ENCODE measurements at places on chromosomes 2 and 18.
A peak's percentile ranks its signal among the peaks of the same experiment; 100 is the strongest.

DNA sequence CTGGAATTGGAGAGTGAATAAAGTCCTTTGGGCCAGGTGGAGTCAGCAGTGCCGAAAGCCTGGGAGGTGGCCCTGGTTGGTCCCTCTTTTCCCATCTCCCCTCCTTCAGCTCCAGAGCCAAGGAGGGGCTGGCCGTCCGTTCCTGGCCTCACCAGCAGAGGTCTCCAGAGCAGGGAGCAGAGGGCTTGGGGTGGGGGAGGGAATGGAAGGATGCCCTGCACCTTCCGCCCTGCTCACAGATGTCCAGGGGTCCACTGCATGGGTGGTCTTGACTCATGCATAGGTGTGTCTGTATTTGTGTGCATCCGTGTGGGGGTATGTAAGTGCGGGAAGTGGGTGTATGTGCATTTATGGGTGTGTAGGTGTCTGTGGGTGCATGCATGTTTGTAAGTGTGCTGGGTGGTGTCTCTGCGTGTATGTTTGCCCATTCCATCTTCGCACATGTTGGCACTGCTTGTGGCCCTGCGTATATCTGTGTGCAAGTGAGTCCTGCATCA is 201.8 kb downstream of the ZFP36L2 start:
- no peak for DNase-seq

DNA sequence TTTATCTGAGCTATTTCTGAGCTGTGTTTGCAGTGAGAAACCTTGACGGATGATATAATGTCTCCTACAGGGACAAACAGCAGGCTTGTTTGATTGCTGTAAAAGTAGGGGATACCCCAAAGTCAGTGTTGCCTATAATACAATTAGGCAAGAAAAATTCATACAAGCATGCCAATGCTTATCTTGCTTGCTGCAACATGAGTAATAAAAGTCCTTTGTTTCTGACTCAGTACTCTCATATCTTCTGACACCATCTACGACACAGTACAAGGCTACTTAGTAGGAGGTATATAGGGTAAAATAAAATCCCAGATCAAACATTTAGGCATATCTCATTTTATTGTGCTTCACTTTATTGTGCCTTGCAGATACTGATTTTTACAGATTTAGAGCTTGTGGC is 33.0 kb downstream of the ERBB4 start:
- no peak for DNase-seq

DNA sequence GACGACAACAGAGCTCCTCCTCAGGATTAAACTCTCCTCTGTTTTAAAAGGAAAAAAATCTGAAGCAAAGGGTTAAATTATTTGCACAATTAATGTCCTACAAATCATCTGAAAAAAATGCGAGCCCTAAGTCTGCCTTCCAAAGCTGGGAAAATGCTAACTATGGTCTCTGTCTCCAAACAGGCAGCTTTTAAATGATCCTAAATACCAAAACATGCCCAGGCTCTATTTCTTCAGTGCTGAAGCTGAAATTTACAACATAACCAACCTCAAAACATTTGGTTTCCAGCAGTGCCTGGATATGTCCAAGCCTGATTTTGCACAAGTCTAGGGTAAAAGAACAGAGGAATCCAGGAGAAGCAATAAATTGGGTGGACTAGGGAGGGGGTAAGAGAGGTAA is 57.2 kb downstream of the LBH start:
- no peak for DNase-seq

- no peak for DNase-seq
Measured at GRCh38 chr18:46253498-46253897, 149.3 kb downstream of the HAUS1 start.

GRCh38 chr2:207724113-207724512 is 12.7 kb downstream of the CCNYL1 start:
- no peak for DNase-seq

- no peak for DNase-seq
Measured at GRCh38 chr2:144227427-144228105, 292.4 kb downstream of the ZEB2 start.

DNA sequence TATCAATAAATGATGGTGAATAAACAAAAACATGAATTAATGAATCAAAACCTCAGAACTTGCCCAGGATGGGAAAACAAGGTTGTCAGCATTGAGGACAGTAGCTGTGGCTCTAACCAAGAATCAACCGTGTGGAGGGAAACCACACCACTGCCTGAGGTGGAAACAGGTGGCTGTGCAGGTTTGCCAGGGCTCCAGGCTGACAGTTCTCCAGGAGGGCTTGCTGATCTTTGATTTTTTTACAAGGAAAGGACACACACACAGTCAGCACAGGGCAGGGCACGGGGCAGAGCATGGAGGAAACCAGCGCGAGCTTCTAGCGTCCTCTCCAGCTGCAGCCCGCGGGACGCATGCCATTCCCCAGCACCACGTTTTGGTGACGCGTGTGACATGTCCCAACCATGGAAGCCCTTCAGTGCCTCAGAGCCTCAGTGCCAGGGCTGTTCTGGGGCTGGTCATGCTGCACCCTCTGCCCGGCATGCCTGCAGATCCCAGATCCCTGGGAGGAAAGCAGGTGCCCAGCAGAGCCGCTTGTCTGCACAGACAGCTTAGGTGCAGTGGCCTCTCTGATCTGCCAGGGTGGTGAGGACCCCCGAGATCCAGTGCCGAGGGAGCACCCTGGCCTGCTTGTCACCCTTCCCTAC is 15.8 kb upstream of the AGXT start:
- no peak for DNase-seq

DNA sequence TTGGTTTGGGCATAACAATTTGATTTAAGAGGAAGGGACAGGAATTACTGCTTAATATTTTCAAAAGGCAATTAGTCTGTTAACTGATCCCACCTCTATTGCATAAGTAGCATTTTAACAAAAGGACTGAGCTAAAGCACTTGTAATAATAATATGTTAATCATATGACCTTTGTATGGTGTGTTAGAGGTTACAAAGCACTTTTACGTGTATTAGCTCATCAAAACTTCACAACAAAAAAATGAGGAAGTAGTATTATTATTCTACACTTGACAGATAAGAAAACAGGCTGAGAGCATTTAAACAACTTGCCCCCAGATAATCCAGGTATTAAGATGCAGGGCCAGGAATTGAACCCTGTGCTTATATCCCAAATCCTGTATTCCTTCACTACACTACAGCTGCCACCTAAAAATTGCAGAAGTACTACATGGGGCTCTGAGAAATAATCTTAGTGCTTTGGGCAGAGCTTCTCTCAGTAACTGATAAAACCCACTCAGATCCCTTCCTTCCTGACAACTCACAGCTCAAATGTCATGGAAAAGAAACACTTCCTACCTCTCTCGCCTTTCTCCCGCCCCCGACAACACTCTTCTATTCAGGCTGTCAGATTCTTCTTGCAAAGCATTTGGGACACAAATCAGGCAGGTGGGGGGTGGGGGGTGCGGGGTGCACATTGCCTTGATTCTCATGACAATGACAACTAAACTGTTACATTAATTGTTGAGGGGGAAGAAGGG is 20.7 kb upstream of the KCTD1 start:
- DNase-seq = no peak

DNA sequence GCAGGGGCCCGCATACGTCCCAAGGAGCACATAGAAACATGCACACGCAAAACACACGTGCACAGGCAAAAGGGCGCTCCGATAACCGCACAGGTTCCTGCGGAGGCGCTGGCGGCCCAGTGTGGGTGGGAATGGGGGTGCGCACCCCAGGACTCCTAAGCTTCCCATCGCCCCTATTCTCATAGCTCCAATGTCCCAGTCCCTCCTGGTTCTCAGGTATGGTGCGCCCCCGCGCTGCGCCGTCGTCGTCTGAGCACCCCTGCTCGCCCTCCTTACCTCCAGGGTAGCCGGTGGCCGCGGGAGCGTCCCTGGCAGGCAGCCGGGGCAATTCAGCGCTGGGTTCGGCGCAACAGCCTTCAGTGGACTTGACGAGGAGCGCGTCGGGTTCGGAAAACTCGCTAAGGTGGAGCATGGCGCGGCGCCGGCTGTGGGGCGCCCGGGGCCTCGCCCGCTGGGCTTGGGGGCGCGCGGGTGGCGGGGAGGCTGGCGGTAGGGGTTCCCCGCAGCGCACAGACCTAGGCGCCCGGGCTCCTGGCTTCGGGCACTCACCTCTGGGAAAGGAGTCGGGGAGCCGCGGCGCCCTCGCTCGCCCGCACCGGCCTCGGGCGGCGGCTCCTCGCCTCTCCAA is 328 bp downstream of the EGR4 start:
- no peak for DNase-seq

- DNase-seq = no peak
Measured at GRCh38 chr2:105573490-105573889, 171.2 kb upstream of the NCK2 start.

GRCh38 chr2:163266772-163267171 is 428.2 kb upstream of the KCNH7 start:
- no peak for DNase-seq

DNA sequence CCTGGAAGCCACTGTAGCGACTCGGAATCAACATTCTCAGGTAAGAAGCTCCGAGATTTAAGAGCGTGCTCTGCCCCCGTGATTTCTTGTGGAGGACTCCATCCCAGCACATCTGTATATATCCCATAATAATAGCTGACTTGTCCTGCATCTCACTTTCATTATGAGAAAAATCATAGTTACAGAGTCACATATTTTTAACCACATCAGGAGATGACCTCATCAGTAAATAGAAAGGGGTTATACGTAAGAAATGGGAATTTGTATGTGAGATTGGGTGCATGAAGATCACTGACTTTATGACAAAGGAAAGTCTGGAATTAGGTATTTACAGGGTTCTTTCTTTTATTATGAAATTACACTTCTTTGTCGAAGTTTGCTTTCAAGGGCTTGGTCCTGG is 16.4 kb upstream of the TMEM18 start:
- no peak for DNase-seq

- no peak for DNase-seq
Measured at GRCh38 chr2:197575987-197576386, 60.1 kb downstream of the MOB4 start.

DNA sequence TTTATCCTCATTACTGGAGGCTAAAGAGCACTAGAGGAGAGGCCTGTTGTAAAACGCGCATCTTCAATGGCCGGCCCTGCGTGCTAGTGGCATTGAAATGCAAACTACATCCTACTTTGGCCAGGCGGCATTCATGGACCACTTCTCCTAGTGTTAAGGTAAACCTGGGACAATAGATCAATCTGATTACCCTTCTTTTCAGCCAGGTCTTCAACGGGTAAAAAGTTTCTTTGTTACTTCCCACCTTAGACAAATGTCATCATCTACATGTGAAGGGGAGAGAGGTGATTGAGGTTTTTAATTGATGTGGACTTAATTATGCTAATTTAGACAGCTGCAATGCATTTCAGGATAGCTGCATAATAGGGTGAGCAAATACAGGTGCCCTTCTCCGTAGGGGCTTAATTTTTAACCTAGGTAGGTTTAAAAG is 628.0 kb downstream of the ZEB2 start:
- no peak for DNase-seq

- no peak for DNase-seq
Measured at GRCh38 chr2:43239981-43240765, 13.8 kb upstream of the ZFP36L2 start.

DNA sequence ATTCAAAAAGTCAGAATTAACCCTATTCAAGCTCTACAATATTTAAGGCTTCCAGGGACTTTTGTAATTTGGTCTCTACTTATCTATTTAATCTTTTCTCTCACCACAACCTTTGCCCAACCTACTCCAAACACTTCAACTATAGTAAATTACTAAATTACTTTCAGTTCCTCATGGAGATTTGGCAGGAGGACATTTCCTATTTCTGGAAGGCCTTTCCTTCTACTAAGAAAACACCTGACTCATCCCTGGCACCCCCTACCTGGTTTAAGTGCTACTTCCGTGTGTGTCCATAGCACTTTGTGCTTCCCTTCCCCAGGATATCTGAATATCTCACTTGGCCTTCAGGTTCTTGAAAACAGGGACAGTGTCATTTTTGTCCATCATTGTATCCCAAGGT is 96.3 kb downstream of the UPP2 start:
- DNase-seq = no peak

DNA sequence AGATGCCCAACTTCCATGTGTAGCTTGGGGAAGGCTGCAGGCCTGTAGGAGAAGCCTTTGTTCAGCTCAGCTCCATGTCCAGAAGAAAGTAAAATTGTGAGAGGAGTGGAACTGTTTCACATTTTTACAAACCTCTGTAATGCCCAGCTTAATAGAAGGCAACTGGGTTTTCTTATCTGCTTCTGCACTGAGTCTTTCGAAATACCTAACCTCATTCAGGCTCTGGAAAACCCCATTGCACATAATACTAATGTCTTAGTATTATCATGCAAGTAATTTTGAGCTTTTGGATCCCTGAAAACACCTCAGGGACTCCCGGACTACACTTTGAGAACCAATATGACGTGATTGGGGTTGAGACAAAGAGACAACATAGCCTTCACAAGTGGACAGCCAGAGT is 5.8 kb downstream of the SMIM21 start:
- no peak for DNase-seq

- no peak for DNase-seq
Measured at GRCh38 chr2:41610501-41611190, 437.2 kb upstream of the PKDCC start.

- DNase-seq = no peak
Measured at GRCh38 chr2:217645896-217646295, 356.9 kb downstream of the TNS1 start.

DNA sequence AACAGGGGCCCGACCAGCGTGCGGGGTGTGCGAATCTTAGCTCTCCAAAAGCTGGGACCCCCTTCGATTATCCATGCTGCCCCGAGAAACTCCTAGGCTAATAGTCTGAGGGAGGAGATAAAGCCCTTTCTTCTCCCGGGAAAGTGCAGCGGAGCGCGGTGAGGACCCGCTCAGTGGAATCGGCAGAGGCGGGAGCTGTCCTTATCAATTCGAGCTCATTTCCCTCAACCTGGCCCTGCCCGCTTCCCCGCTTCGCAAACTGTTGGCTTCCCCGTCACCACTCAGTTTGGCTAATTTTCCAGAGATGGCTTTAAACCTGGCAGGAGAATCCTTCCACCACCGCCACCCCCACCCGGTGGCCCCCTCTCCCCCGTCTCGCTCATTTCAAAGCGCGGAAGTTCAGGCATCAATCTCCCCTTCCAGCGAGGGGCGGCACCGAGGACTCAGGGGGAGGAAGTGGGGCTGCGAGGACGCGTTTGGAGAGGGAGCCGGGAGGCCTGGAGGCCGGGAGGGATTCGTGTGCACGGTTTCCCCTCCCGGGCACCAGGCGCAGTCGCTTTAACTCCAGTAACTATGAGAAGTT is 1.6 kb downstream of the KLHL14 start:
- no peak for DNase-seq

GRCh38 chr18:4125224-4125623 is 329.9 kb downstream of the DLGAP1 start:
- DNase-seq = no peak

GRCh38 chr2:121790276-121790956 is 35.0 kb downstream of the TSN start:
- DNase-seq = no peak

GRCh38 chr2:216281316-216281715 is 91.0 kb downstream of the MARCHF4 start:
- DNase-seq = no peak

- DNase-seq = peak; percentile 48
Measured at GRCh38 chr18:12038639-12039539, 54.8 kb upstream of the ANKRD62 start.

DNA sequence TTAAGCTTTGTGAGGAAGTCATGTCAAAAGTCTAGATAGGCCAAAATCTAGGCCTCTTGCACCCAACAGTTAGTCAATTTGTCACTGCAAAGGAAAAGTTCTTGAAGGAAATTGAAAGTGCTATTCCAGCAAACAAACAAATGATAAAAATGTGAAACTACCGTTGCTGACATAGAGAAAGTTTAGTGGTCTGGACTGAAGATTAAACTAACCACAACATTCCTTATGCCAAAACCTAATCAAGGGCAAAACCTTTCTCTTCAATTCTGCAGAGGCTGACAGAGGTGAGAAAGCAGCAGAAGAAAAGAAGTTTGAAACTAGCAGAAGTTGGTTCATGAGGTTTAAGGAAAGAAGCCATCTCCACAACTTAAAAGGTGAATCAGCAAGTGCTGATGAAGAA is 44.0 kb upstream of the LRRTM4 start:
- DNase-seq = no peak
